Hindlimb muscle (tissue), 1 donor: ENCODE measurements at places on chromosomes 7 and 10. TPM values are rescaled to one million over a fixed set of nuclear protein-coding genes. Genes with fewer than 3 reads are reported as not detected.

The CCDC3 gene
- 22.1 TPM for polyA plus RNA-seq

GRCh38 chr10:57351076-57351475 is 916.6 kb downstream of the IPMK start:
- no peak for DNase-seq

DNA sequence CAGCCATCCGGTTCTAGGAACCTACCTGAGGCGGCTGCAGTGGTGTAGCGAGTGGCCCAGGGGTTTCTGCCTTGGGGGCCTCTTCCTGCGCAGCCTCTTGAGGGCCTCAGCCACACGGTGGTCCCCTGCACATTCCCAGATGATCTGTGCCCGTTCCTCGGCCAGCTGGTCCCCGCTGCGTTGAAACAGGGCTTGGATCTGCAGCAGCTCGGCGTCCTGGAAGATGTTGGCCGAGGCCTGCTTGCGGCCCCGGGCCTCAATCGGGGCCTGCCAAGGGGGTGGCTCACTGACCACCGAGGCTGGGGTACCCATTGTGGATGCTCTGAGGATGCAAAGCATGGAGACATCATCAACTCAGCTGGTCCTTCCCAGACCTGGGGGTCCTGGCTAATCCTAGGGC is 7.4 kb downstream of the AVPI1 start:
- DNase-seq, result no peak

- no peak for DNase-seq
Measured at GRCh38 chr10:372566-372965, 237.3 kb downstream of the ZMYND11 start.

DNA sequence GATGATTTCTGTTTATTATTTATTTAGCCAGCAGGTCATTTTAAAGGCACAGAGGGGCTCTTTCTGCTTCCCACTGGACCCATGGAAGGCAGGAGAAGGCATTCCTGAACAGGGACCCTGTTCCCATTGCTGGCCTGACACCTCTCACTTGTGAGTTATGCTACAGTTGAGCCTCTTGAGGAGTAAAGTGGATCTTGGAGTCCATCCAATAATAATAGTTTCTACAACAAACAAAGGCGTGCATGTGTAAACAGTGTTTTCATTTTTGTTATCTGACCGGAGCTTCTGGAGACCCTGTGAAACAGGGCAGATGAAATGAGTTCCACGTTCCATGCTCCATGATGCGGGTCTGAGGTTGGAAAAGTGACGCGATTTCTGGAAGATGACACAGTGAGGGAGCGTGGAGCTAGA is 127.3 kb upstream of the HABP2 start:
- DNase-seq, result peak; percentile 74

- DNase-seq, result no peak
Measured at GRCh38 chr7:129103561-129104324, 40.8 kb upstream of the TSPAN33 start.

GRCh38 chr7:114086537-114086913 is 167.7 kb upstream of the PPP1R3A start:
- DNase-seq, result peak; percentile 53

GRCh38 chr10:14659626-14660196 is 115.0 kb downstream of the FAM107B start:
- DNase-seq, result no peak

The PAPOLB gene
- 0.04 TPM for polyA plus RNA-seq

GRCh38 chr10:123580426-123580825 is 85.7 kb upstream of the GPR26 start:
- no peak for DNase-seq

- DNase-seq, result peak; percentile 66
Measured at GRCh38 chr7:135817583-135817982, 69.0 kb upstream of the FAM180A start.

DNA sequence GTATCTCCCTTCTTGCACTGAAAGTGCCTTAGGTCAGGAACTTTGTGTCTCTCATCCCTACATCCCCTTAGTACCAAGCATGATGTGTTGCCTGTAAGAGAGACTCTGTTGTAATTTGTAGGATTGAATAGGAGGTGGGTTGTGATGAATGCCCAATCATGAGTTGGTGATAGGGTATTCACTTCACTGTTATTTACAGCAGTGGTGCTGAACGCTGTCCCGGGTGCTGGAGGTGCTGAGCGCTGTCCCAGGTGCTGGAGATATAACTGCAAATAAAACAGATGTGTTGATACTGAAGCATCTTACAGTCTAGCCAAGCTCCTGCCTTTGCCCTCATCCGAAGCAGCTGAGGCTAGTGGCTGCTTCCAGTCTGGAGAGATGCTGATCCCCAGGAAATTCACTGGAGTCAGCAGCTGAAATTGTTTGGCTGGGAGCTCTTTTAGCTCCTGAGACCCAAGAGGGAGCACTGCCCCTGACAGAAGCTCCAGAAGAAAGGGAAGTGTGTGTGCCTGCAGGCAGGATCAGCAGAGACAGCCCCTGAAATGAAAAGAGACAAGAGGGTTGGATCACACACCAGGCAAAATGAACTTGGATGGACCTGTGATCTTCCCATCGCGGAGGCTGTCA is 183.4 kb downstream of the SORCS3 start:
- peak; percentile 36 for DNase-seq

The KIF5B gene
- 123 TPM for polyA plus RNA-seq

DNA sequence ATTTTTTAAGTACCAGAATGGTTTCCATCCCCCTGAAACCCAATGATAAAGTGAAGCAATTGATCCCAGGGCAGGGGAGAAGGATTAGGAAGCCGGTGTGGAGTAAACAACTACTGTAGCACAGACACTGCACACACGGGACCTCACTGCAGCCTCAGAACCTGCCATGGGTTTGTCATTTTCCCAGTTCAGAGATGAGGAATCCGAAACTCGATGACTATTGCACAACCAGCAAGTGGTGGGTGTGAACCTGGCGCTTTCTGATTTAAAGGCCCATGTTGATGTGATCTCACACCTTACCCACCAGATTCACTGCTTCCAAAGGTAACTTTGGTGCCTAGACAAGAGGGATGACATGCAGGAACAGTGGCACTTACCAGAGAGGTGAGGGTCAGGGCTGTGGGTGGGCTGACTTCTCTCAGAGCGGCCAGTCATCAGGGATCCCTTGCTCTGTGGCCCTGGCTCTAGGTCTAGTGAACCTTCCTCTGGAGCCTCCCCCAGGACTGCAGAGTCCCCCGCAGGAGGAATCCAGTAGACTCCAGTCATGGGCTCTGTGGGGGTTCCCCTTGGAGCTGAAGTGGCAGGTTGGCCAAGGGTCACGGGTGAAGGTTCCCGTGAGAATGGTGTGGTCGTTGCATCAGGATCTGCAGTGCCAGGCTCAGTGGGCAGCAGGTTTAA is 62.8 kb downstream of the PKD1L1 start:
- DNase-seq, result no peak

The GCC1 gene
- 7.5 TPM for polyA plus RNA-seq

The PTPRE gene
- polyA plus RNA-seq, result 5.5 TPM
